Stimulated activated CD8-positive, alpha-beta memory T cell treated with anti-CD3 and anti-CD28 coated beads, Interleukin-7, amount 100 ng/mL, for 4 hours (primary cell): ENCODE measurements at places on chromosomes 13 and 19.

DNA sequence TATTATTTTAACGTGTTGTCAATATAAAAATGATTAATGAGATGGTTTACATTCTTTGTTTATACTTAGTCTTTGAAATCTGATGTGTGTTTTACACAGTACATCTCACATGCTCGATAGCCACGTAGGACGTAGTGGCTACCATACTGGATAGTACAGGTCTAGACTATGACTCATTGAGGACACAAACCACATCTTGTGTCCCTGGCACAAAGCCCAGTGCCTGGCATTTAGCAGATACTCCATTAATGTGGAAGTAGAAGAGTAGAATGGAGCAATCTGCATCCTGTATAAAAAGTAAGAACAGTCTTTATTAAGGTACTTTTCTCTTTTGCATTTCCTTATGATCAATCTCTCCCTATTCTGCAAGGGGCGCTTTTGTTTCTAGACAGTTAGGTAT, 49.0 kb upstream of the FRY start:
- DNase-seq = no peak

DNA sequence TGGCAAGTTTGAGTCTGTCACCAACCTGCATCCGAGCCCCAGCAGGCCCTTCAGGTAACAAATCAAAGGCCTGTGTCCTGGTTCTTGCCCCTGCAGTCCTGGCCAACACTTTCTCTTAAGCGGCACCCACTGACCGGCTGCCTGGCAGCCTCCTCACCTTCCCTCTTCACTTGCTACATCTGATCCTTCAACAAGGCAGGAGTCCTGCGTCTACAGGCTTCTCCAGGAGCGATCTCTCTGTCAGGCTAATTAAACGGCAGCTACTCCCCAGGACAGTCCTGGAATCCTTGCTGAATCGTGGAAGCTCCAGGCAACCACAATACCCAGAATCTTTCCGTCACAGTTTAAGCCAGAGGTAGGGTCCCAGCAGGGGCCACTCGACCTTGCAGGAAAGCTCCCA, 41.1 kb upstream of the GAS6 start:
- no peak for DNase-seq

DNA sequence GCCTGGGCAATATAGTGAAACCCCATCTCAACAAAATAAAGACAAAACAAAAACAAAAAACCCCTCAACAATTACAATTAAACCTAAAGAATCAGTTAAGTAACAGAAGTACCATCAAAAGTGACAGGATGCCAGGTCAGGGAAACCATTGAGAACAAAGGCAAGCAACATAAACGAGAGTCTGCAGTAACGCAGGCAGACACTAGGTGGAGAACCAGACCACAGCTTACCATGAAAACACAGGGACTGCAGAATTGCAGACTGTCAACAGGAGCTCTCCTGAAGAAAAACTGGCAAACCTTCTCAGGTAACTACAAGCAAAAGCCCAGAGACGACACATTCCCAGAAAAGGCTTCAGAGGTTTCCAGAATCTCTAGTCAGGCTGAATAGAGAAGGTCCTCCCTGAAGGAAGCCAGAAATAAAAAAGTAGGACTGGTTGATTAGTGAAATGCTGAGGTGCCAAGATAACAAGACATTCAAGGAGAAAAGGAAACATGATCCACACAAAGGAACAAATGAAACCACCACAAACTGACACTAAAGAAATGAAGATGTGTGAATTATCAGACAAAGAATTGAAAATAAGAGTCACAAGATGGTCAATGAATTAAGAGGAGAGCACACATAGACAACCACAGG, 2.2 kb upstream of the ZNF665 start:
- peak; percentile 44 for DNase-seq

DNA sequence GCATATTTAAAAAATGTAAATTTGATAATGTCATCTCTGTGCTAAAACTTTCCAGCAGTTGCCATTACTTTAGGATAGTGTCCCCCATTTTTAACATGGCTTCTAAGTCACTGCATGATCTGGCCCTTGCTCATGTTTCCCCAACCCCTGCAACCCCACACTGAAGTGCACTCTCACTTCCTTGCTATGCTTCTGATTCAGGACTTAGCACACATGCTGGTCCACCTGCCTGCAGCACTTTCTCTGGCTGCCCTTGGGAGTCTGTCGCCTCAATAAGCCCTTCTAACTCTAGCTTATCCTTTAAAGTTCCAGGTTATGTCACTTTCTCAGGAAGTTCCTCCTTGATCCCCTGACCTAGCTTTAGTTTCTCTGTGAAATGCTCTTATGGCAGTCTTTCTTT, 241.0 kb downstream of the POSTN start:
- DNase-seq = no peak

DNA sequence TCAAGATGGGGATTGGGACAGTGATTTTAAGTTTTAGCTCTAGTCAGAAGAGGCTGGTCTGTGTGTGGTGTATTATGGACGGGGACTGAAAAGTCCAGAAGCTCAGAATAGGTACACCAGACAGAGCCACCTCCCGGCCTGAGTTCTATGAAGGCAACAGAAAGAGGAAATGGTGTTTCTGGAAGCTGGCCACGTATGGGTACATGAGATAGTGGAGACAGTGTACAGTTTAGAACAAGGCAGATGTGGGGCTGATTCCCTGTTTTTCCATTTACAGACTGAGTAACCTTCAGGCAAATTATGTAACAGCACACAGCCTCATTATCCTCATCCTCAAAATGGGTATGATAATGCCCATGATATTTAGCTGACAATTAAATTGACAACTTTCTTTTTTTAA, 1.3 kb downstream of the ZNF175 start:
- DNase-seq = no peak

- DNase-seq = no peak
These were observed 1.7 kb upstream of the FAM83E start for GRCh38 chr19:48616491-48617056.

DNA sequence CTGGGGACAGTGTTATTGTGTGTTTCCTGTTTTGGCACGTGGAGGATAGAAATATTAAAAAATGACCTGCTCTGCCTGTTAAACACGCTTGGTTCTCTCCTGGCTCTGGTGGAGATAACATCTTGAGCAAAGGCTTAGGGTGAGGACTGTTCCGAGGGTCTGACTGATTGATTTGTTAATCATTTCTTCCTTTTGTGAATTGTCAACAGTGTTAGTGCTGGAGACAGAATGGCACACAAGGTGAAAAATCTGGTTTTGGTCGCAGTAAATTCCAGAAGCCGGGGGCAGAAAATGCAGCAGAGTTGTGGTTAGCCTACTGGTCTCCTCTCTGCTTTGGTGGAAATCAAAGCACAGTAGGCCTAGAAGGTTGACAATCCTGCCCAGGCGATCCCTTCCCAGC, 163.6 kb downstream of the FGF9 start:
- no peak for DNase-seq

DNA sequence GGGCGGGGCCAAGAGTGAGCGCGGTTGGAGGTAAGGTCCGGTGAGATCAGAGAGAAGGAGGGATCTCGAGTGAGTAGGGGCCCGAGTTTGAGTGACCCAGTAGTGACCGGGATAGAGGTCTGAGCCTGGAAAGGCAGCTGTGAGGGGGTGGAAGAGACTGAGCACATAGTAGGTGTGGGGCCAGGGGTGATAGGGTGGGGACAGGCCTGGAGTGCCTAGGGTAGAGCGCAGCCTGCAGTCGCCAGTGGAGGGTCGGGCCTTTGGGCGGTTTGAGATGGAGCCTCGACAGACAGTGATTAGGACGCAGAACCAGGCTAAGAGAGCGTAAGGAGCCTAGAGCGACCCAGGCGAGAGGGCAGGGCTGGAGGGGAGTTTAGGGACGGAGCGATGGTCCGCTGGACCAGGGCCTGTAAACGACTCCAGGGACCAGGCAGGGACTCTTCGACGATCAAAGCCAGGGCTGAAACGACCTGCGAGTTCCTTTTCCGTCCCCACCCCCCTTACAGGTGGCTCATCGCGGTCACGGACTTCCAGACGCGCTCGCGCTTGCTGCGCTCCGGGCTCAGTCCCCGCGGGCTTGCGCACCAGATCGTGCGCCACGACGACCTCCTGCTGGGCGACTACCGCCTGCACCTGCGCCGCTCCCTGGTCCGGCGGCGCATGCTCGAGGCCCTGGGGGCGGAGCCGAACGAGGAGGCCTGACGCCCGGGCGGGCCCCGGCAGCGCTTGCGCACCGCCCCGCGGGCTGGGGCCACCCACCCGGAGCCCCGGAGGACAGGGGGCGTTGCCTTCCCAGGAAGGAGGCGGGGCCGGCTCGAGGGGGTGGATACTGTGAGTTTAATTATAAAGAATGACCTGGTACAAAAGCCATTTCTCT, 9.4 kb downstream of the C19orf81 start:
- peak; percentile 37 for DNase-seq

- no peak for DNase-seq
These were observed 39.5 kb upstream of the HOMER3 start for GRCh38 chr19:18980432-18981020.

GRCh38 chr19:30254158-30254557, 118.0 kb upstream of the ZNF536 start:
- DNase-seq = no peak

DNA sequence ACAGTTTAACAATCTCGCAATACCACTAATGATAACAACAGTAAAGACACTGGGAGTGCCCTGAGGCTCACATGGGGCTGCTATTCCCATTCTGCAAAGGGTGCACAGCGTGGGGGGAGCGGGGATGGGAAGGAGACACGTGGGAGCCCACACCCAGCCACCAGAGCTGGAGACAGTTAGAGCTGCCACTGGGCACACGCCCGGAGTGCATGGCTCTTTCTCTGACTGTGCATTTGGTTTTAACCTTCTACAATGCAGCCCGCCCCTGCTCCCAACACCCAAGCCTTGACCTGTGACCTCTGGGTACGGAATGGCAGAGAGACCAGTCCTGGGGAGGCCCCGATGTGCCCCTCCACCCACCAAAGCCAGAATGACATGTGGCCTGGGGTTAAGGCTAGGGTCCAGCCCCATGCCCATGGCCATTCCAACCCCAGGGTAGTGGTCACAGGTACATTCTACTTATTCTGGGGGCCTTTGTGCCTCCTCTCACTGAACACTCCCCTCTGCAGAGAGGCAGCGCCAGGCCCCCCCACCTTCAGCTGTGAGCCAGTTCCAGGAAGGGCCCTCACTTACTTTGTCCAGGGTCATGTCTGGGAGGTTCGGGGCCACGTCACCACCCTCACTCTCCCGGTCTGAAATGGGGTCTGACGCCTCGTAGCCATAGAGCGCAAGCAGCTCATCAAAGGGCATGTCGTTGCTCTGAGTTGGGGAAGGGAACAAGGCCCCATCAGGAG, 17.1 kb downstream of the MIER2 start:
- DNase-seq = no peak

- DNase-seq = no peak
These were observed 636 bp upstream of the RB1 start for GRCh38 chr13:48302871-48303358.

GRCh38 chr19:3124630-3125029, 11.2 kb upstream of the GNA15 start:
- DNase-seq = no peak

DNA sequence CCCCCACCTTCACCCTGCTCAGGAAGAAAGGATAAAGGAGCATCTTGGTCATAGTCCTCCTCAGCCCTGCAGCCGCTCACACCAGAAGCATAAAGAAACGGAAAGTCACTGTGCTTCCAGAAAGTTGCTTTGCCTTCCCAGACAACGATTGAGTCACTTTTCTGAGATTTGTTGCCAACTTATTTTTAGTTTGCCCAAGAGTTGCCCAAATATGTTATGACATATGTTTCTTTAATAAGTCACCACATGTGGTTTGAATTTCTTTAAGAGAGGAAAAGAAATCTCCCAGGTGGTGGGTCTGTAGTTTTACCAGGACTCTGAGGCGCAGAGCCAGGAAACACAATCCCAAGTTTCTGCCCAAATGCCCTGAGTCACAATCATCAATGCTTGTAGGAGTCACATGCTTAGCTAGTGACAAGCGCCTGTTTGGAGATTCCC, 63.4 kb upstream of the LRCH1 start:
- DNase-seq = no peak

GRCh38 chr13:59997976-59998375, 165.8 kb downstream of the DIAPH3 start:
- DNase-seq = no peak

- DNase-seq = no peak
These were observed 189.9 kb downstream of the SPRY2 start for GRCh38 chr13:80151016-80151415.

DNA sequence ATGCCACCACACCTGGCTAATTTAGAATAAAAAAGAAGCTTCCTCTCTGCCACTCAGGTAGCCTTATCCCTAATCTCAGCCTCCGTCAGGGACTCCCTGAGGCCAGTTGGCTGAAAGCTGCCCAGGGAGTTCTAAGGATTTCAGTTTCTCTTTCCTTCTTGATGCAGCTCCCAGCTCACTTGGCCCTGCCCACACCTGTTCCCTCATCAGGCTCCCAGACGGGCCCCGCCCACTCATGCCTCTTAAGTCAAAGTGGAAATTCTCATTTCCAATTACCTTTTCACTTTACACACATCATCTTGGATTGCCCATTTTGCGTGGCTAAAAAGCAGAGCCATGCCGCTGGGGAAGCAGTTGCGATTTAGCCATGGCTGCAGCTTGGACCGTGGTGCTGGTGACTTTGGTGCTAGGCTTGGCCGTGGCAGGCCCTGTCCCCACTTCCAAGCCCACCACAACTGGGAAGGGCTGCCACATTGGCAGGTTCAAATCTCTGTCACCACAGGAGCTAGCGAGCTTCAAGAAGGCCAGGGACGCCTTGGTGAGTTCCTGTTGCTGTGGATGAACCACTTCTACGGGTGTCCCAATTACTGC, at the start of gene IFNL1:
Gene IFNL1, plus strand, starts transcription at position 353 of the 591 bp plus-strand sequence. Its CDS starts 15 bp downstream, at position 368.
- DNase-seq = no peak

- no peak for DNase-seq
These were observed 30.4 kb downstream of the ELAVL1 start for GRCh38 chr19:7975037-7975436.

- no peak for DNase-seq
These were observed 50.7 kb downstream of the UGGT2 start for GRCh38 chr13:96002322-96003131.

GRCh38 chr19:4200940-4201542, 18.6 kb downstream of the ANKRD24 start:
- no peak for DNase-seq

- no peak for DNase-seq
These were observed 1.2 kb downstream of the RANBP3 start for GRCh38 chr19:5976768-5977167.

GRCh38 chr19:47509170-47509847, 5.6 kb downstream of the NAPA start:
- no peak for DNase-seq

- DNase-seq = no peak
These were observed at the start of gene SMAD9 for GRCh38 chr13:36919833-36920615. SMAD9 (minus strand) TSS chr13:36920238; CDS start chr13:36879689, 40,549 bp downstream.

- no peak for DNase-seq
These were observed 12.4 kb downstream of the JAK3 start for GRCh38 chr19:17835182-17836006.

DNA sequence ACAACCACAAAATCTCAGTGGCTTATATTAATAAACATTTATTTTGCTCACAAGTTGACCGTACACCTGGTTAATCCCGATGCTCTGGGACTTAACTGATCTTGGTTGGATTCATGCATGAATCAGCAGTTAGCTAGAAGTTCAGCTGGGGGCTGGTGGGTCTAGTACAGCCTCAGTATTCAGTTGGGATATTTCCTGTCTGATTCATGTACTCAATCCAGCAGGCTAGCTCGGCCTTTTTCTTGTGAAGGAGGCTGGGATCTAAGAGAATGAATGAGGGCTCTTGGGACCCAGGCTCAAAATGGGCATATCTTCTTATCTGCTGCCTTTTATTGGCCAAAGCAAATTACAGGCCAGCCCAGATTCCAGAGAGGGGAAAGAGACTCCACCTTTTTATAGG, 178.8 kb downstream of the KCTD12 start:
- no peak for DNase-seq

GRCh38 chr19:15251749-15252397, 19.6 kb upstream of the EPHX3 start:
- DNase-seq = no peak
